ENCODE measurements at places on chromosomes 5 and 9. TPM values are rescaled to one million over a fixed set of nuclear protein-coding genes. Genes with fewer than 3 reads are reported as not detected.

SPINK7 gene
- not detected for total RNA-seq

GRCh38 chr9:114925672-114926071, 4.7 kb downstream of the TNFSF8 start:
- DNase-seq, result no peak

DNA sequence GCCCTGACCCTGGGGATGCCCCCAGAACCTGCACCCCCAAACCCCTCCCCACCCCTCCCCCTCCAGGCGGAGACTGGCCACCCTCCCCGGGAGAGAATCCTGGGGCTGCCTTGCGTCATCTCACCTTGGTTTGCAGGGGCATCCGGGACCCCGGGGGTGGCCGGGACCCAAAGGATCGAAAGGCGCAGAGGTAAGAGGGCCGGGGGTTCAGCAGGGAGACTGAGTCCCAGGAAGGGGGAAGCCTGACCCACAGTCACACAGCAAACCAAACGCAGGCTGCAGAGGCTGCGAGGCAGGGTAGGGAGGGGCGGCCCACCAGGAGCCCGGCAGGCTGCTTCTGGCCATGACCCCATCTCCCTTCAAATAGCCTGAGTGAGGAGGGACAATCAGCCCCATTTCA, 33.8 kb upstream of the ORM1 start:
- DNase-seq, result no peak

- peak; percentile 78 for DNase-seq
These were observed 70.6 kb downstream of the C9orf50 start for GRCh38 chr9:129550199-129550839.

PCDHB7 gene
- total RNA-seq, result 0.63 TPM

IFNA13 gene
- total RNA-seq, result not detected

GRCh38 chr9:89247431-89248353, 63.3 kb upstream of the CKS2 start:
- DNase-seq, result peak; percentile 30

OLFML2A gene
- total RNA-seq, result 1.7 TPM

HSPB3 gene
- total RNA-seq, result not detected

GFI1B gene
- not detected for total RNA-seq

- DNase-seq, result peak; percentile 75
These were observed 3.1 kb upstream of the RGMB start for GRCh38 chr5:98770209-98770910.

- no peak for DNase-seq
These were observed 2.4 kb upstream of the PLEKHG4B start for GRCh38 chr5:89337-90286.

- no peak for DNase-seq
These were observed 7.9 kb downstream of the G3BP1 start for GRCh38 chr5:151779531-151780125.

- peak; percentile 64 for DNase-seq
These were observed 87.1 kb downstream of the AMBP start for GRCh38 chr9:113990975-113991471.

GRCh38 chr5:127907907-127908306, 175.7 kb upstream of the SLC12A2 start:
- DNase-seq, result no peak

CDX1 gene
- total RNA-seq, result 0.65 TPM

GRCh38 chr9:120711354-120711753, 2.9 kb downstream of the MEGF9 start:
- peak; percentile 18 for DNase-seq

HBEGF gene
- 0.41 TPM for total RNA-seq

SPATA9 gene
- not detected for total RNA-seq

- no peak for DNase-seq
These were observed 12.9 kb downstream of the GDF9 start for GRCh38 chr5:132853323-132853722.

- no peak for DNase-seq
These were observed 279.3 kb downstream of the ASTN2 start for GRCh38 chr9:117135501-117136098.

HMCN2 gene
- total RNA-seq, result not detected

DNA sequence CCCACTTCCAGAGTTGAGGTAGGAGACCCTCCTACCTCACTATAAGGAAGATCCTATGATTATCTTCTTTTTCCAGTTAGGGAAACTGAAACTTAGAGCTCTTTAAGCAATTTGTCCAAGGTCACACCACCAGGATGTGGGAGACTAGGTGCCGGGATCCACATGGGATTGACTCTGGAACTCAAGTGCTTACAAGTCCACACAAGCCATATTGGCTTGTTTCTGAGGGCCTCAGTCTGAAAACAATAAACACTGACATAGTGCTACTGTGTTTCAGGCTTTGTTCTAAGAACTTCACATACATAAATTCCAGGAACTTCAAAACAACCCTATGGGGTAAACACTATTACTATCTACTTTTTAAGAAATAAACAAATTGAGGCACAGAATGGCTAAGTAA, 481.3 kb downstream of the ZSWIM6 start:
- DNase-seq, result no peak

VCAN gene
- total RNA-seq, result 1,493 TPM

- DNase-seq, result no peak
These were observed 46.9 kb upstream of the SYNPO start for GRCh38 chr5:150593593-150593992.

DNA sequence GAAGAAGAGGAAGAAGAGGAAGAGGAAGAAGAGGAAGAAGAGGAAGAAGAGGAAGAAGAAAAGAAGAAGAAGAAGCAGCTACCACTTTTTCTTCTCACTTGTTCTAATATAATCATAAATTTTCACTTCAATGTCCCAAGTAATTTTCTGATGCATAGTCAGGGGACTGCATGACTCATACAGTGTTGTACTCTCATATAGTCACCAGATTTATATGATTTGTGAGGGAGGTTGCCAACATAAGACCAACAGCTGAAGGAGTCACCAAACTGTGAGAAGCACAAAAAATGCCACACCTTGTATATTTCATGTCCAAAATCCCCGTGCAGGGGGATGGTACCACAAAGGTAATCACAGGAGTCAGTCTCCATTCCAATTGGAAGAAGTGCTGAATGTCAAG, 32.7 kb upstream of the DMRTA1 start:
- peak; percentile 5 for DNase-seq

- DNase-seq, result peak; percentile 78
These were observed 1.6 kb downstream of the PDGFRB start for GRCh38 chr5:150153957-150154617.

EIF4E1B gene
- total RNA-seq, result not detected

- no peak for DNase-seq
These were observed 483.4 kb upstream of the KIF2A start for GRCh38 chr5:61822584-61822983.

- no peak for DNase-seq
These were observed 2198.1 kb upstream of the WWC1 start for GRCh38 chr5:166093312-166093711.

DNA sequence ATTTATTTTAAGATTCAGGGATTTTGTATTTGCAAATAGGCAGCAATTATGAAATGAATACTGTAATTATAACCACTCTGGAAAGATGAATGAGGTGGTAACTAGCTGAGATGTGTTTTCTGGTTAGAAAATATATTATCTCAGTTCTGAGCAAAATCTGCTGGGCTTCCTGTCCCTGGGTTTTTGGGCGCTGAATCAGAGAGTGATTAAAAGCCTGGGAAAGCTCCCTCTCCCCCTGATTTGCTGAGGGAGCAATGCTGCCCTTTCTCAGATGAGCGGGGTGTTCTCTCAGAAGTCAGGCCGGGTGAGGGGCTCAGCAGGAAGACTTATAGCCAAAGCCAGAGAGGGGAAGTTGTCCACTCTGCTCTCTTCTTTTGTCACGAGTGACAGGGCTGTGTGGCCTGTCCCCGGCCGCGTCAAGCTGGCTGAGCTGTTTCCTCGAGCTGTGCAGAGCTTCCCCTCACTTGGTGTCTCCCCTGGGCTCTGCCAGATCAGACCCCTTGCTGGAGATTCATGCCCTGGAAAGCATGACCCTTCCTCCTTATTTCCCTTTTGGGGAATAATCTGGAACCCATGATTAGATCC, 39.8 kb upstream of the PITX1 start:
- no peak for DNase-seq

DNA sequence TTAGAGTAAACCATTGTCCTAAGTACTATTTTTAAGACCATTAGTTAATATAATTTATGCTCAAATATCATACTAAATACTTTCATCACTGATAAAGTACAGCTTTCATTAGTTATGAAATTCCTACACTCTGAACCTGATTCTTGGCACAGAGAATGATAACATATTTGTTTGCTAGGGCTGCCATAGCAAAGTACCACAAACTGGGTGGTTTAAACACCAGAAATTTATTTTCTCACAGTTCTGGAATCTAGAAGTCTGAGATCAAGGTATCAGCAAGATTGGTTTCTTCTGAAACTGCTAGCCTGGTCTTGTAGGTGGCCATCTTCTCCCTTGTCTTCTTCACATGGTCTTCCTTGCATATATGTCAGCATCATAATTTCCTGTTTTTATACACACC, 608.4 kb downstream of the TLE1 start:
- DNase-seq, result no peak

NR5A1 gene
- not detected for total RNA-seq

DNA sequence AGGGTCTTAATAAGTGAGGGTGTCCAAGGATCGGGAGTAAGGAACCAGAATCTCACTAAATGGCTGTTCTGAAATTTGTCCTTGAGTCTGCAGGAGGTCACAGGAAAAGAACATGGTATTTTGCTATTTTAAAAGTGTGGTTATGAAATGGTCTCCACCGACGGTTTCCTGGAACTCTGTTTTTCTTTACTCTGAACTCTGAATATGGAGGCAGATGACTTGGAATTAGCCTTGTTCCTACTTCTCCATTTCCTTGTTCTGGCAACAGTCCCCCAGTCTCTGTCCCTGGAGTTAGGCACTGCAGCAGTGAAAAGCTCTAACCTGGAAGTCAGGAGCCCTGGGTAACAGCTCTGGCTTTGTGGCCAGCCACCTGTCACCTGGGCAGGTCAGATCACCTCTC, 46.6 kb upstream of the C5orf58 start:
- no peak for DNase-seq

DNA sequence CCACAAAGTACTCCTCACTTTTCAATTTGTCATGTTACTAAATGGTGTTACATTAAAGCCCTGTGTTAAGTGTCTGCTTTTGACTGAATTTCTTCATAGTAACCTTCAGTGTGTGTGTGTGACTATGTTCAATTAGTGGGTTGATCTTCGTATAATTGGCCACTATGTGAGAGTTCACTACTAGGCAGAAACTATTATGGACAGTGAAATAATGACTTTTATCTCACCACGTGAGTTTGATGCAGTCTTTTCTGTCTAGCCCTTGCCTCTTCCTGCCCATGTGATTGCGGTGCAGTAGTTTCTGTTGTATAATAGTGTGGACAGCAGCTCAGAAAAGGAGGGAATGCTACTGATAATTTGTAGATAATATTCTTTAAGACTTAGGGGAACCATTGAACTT, 1.8 kb upstream of the MAML1 start:
- DNase-seq, result no peak

PTBP3 gene
- total RNA-seq, result 11.4 TPM

OR1J2 gene
- not detected for total RNA-seq

LCN1 gene
- total RNA-seq, result not detected

PCDHGA5 gene
- total RNA-seq, result 1.7 TPM
